ENCODE measurements at places on chromosomes 7 and 10.

DNA sequence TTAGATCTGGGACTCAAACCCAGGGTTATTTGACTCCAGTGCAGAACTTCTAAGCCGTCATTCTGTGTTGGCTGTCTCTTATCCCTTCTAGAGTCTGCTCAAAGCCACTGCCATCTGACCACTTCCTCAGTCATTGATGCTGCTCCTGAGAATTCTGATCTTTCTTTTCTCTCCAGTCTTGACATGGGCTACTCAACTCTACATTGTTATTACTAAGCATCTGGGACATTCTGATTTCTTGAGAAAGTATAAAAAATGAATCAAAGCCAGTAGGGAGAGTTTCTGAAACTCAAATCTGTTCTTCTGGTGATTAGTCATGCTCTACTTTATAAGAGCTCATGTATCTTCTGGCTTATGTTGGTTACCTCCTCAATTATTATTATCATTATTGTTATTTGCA, 48.7 kb downstream of the ANK3 start:
- DNase-seq, result no peak

- no peak for DNase-seq
These were observed 226.6 kb downstream of the LRMDA start for GRCh38 chr10:75658036-75658435.

DNA sequence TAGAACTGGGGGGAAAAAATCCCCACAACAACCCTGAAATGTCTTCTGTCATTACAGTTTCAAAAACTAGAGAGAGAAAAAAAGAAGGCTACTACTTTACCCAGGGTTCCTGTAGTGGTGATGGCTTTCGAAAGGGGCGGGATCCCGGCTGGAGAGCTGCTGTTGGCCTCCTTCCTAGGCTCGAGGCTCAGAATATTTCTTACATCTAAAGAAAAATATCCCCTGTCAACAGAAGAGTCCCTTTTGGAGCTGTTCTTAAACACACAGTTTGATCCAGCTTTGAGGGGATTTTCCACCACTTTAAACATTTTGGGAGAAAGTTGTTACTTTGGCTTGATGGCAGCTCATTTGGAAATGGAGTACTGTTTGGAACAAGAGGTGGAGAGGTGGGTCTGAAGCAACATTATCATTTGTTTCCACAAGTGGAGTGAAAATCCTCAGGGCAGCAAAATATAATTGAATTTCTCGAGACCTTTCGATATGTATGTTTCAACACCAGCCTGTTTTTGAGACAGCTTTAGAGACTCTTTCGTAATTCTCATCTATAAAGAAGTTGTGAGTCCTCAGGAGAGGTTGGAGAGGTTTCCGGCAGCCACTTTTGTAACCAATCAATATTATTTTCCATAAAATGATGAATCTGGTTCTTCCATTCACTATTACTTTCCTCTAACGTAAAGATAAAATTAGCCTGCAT, 5.1 kb downstream of the HOXA13 start:
- DNase-seq, result no peak

DNA sequence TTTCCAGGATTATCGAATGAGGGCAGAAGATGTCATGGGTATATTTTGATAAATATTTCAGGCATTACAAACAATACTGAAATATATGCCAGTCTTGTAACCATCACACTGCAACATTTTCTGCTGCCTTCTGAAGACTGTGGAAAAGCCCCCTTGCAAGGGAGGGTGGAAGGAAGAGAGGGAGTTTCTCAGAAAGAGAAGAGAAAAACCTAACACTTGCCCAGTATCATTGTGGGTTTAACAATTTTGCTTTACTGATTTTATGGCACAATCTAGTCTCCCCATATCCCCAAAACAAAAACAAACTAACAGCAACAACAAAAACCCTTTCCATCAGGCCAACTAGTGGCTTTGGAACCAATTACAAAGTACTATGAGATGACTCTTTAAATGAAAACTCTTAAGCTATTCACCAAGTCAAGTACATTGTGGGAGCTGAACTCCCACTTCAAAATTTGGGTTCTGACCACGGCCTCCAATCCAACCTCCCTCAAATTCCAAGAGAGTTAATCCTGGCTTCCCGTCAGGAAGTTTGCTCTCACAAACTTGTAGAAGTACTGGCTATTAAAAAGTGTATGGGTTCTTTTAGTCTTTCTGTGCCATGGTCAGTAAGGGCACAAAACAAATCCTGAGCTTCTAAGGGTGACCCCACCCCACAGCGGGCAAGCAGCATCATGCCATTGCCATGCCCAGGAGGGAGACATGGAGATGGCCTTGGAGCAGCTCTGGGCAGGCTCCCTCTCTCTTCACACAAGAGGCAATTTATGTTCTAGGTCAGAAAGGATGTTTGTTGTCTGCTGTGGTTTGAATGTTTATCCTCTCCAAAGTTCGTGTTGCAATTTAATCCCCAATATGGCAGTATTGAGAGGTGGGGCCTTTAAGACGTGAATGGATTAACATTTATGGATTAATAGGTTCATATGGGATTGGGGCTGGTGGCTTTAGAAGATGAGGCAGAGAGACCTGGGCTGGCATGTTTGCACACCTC, 96.3 kb downstream of the JAZF1 start:
- DNase-seq, result no peak

GRCh38 chr10:73099141-73099540, 2.5 kb upstream of the P4HA1 start:
- DNase-seq, result no peak

- DNase-seq, result no peak
These were observed 202.8 kb upstream of the KCND2 start for GRCh38 chr7:120070201-120070600.

- DNase-seq, result no peak
These were observed 432.5 kb upstream of the PCDH15 start for GRCh38 chr10:55233505-55233904.

DNA sequence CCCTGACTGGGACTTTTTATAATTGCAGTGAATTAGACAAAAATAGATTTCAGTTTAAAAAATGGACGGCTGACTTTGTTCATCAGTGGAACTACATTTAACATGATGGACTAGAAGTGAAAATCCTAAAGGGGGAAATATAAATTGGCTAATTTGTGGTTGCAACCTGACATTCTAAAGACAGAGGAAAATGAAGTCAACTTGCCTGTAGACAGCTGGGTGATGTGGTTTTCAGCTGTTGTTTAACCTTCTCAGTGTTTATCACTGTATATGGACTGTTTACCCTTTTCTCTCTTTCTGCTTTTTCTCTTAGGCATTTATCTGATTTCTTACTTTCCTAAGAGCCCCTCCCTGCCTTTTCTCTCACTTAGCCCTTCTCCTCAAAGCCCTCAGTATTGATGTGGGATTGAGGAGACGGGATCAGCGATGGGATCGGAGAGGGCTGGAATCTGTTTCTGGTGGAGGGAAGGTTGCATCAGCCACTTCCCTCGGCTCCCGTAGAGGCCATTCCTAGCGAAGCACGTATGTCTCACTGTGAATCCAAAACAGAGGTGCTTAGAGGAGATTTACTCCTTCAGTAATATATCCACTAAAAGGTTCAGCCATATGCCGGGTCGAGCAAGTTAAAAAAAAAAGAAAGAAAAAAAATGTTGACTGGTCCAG, 109.0 kb upstream of the KLF6 start:
- DNase-seq, result no peak

GRCh38 chr7:54354436-54354835, 187.7 kb upstream of the VSTM2A start:
- DNase-seq, result no peak

DNA sequence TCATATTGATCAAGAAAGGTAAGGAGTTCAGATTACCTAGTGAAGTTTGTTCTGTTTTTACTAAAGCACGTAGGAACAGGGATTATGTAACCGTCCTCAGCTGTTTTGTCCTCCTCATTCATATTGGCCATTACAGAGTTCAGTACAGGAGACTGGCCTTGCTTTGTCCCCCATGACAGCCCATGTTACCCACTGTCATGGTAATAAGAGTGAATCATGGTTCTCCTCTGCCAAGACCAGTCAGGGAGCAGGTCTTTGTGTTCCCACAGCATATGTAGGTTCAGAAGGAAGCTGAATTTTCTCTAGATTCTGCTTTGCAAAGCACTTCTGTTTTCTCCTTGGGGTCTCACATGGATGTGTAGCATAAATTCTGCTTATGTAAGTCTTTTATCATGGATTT, 106.2 kb upstream of the GPR141 start:
- no peak for DNase-seq

DNA sequence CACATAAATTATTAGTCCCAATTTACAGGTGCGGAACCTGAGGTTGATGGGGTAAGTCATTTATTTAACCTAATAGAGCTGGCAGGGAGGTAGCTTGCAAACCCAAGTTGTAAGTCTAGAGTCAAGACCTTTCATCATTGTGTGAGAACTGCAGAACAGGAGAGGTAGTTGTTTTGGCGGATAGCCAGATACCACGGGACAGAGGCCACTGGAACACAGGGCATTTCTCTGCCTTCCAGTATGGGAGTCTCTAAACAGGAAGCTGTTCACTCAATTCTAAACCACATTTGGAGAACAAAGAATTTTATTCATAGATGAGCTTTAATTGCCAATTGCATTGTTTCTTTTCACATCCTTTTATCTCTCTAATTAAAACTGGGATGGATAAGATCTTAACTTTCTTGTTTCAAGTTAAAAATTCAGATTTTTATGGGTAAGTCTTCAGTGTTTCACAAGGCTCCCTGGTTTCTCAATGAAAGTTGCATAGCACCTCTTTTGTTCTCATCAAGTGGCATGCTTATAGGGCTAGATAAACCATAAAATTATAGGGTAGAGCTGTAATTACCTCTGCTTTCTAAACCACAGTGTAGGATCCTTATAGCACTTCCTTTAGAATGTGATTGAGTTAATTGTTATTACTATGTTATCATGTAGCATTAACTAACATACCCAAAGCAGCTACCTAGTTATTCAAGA, 489.0 kb downstream of the GATA3 start:
- DNase-seq, result no peak

- DNase-seq, result no peak
These were observed 1.4 kb downstream of the MXI1 start for GRCh38 chr10:110208614-110209453.

DNA sequence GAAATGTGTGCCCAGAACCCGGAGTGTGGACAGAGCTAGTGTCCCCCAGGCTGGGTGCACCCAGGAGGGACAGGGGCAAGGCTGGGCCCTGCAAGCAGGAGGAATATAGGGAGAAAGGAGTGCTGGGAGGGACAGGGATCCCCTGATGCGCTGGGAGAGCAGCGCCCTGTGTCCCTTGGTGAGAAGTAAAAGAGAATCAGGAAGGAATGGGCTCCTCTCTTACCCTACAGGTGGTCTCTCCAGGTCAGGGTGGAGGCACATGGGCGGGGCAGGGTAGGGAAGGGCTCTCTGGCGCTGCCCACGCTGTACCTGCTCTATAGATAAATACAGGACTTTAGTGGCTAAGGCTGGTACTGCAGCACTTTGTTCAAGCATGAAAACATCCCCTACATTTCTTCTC, 753.8 kb downstream of the GRID1 start:
- no peak for DNase-seq

- DNase-seq, result no peak
These were observed 230.2 kb downstream of the PCLO start for GRCh38 chr7:82932516-82932915.

DNA sequence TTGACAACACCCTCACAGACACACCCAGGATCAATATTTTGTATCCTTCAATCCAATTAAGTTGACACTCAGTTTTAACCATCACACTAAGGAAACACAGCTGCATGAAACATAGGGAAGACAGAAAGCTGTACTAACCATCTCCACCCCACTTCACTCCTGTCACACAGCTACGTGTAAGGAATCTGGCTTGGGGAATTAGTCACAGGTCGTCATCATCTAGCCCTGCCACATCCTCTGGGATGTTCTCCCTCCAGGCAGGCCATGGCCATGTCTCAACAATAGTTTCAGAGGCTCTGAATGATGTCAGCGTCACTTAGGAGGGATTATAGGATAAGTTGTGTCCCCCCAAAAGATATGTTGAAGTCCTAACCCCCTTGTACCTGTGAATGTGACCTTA, 10.8 kb upstream of the SEMA3C start:
- no peak for DNase-seq

DNA sequence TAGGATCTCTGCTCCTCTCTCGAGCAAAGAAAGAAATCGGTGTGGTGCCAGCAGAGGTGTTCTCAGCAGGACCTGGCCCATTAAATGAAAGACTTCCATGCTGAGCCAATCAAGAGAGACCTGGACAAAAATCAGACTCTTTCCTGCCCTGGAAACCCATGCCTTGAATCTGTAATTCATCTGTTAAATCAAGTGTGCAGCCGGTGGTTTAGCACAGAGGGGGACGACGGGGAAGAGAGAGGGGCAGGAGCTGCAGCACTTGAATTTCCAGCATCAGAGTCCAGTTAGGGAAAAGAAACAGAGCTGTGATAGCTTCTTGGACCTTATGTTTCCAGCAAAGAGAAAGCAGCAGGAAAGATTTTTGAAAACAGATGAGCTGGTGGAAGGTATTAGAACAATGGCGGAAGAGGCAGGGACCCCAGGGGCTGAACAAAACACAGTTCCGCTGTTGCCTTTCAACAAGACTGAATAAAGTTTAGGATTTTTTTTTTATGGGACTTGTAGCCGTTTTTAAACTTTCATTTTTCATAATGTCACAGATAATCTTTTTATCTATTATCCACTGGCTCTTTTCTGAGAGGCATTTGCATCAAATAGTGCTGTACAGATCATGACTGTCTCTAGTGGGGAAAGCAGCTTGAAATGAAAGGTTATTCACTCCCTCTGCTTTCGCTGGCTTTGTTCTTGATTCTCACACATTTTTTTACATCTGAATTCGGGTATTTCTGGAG, 543.6 kb upstream of the GALNT17 start:
- DNase-seq, result no peak

- no peak for DNase-seq
These were observed 3.3 kb downstream of the NPS start for GRCh38 chr10:127552446-127552845.

GRCh38 chr7:35430547-35431153, 176.8 kb upstream of the TBX20 start:
- no peak for DNase-seq

- DNase-seq, result no peak
These were observed 184.6 kb downstream of the ARHGAP12 start for GRCh38 chr10:31744025-31744424.

DNA sequence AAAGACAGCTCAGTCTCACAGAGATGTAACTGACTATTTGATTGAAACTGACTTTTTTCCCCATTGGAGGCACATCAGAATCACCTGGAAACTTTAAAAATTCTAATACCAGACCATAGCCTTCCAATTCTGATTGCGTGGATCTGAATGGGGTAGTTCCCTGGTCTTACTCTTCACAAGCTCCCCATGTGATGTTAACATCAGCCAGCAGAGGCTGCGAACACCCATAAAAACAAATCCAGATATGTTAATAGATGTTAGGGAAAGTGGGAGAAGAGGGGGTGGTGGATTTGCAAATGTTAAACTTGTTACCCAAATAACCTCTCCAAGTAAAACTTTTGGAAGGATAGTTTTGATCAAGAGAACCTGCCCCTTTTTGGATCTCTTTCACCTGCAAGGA, 1133.4 kb downstream of the CNTNAP2 start:
- no peak for DNase-seq

GRCh38 chr10:79353000-79353406, 5.7 kb downstream of the PPIF start:
- DNase-seq, result no peak

- no peak for DNase-seq
These were observed 49.6 kb downstream of the BPGM start for GRCh38 chr7:134696261-134696660.

GRCh38 chr10:82144153-82144552, 269.2 kb downstream of the NRG3 start:
- no peak for DNase-seq
